ENCODE measurements at places on chromosomes 7 and 10.

DNA sequence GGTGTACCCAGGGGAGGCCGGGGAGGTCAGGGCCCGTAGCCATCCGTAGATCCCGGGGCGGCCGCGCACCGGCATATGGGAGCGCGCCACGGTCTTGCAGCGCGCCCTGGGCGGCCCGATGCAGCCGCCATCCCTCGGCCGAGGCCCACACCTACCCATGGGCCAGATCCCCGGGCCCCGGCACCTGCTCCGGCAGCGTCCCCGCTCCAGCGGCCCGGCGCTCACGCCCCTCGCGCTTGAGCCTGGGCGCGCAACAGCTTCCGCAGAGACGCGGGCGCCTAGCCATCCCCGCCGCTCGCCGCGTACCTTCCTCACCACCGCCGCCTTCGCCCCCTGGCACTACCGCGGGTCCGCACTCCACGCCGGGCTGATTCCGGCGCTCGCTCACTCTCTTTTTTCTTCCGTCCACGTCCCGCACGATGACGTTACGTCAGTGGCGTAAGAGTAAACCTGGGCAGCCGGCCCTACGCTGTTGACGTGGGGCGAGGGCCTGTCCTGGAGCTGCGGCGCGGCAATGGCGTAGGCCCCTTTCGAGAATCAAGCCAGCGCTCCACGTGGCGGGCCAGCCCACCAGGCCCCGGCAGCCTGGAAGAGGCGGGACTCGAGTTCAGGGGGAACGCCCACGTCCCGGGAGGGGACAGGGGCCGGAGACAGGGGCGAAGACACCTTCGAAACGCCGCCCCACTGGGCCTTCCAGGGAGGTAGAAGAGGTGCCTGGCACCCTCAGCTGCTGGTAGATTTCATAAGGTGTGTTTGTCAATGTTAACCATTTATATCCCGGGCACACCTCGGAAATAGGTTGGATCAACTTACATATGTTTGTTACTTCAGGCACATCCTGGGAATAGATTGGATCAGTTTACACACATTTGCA lies at the start of gene ALDH18A1:
Gene ALDH18A1, minus strand, starts transcription at position 421 of the 874 bp plus-strand sequence. CDS start 3,334 bp downstream, outside the sequence.
- peak; percentile 94 for DNase-seq

- no peak for DNase-seq
Observed at GRCh38 chr7:44975331-44976039, 3.3 kb downstream of the MYO1G start.

DNA sequence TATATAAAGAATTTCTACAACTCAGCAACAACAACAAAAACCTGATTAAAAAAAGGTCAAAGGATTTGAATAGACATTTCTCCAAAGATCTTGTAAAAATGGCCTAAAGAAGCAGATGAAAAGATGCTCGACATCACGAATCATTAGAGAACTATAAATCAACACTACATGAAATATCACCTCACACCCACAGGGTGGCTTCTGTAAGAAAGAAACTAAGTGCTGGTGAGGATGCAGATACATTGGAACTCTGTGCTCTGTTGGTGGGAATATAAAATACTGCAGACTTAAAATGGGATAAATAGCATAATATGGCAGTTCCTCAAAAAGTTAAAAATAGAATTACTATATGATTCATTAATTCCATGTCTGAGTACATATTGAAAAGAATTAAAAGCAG lies 38.3 kb upstream of the CDCA7L start:
- no peak for DNase-seq

DNA sequence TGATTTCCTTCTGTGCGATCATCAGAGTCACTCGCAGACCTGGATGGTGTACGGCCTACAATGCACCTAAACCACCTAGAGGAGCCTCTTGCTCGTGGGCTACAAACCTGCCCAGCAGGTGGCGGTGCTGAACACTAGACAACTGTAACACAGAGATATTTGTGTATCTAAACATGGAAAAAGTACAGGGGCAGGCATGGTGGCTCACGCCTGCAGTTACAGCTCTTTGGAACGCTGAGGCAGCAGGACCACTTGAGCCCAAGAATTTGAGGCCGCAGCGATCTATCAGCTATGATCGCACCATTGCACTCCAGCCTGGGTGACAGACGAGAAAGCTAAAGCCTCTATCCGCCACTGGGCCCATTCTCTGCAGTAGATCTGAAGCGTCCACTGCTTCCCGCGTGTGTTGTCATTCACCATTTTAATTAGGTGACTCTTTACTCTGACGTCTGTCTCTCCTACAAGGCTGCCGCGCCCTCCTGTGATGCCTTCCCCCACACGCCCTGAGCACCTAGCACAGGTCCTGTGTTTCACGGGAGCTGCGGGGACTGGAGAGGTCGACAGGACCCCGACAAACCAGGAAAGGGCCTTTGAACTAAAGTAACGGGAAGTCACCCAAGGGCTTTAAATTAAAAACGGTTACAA lies 774 bp downstream of the TUBGCP2 start:
- DNase-seq, result peak; percentile 89

DNA sequence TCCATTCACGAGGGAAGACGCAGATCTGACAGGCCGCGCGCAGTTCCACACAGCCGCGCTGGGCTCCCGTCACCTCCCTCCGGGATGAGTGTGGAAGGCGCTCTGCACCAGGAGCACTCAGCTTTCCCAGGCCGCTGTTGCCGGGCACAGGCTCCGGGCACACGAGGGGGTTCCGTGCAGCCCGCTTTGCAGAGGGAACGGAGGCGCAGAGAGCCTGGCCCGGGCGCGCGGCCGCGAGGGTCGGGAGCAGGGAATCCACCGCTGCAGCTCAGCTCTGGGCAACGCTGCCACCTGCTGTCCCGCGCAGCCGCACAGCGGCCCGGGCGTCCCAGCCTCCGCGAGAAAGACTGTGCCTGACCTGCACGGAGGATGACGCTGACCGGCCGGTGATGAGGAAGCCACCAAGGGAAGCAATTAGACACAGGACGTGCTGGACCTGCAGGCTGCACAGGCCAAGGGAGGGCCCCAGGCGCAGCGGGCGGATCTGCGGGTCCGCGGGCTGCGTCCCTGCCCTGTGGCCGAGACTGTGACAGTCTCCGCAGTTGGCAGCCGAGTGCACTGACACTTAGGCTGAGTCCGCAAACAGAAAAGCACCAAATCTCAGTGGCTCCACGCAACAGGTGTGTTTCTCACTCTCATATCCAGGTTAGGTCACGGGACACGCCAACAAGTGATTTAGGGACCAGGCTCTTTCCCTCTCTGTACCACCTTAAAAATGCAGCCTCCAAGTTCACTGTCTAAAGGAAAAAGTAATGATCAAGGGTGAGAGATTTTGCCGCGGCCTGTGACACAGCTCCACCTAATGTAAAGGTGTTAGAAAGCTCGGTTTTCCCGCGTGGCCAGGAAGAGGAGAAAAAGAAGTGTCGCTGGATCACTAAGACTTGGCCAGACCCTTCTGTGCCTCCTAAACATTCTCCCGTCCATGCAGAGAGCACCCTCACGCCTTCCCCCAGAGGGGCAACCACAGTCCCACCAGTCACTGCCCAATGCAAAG lies 94.5 kb downstream of the SEC61G start:
- DNase-seq, result no peak

- DNase-seq, result no peak
Observed at GRCh38 chr10:35126062-35126529, 550 bp upstream of the CREM start.

- DNase-seq, result no peak
Observed at GRCh38 chr10:101625821-101626412, 37.8 kb downstream of the DPCD start.

DNA sequence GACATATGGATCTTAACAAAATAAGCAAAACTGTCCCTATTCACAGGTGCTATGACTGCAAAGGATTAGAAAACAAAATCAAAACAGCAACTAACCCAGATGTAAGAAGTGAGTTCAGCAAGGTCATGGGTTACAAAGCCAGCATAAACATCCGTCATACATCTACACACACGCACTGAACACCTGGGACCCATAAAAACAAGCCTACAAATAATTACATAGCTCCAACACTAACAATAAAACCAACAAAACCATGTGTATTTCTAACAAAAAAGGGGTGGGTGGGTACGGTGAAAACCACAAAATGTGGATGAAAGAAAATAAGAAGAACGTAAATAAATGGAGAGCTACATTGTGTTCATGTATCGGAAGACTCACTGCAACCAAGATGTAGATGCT lies 256.8 kb downstream of the ELFN1 start:
- DNase-seq, result no peak

- DNase-seq, result no peak
Observed at GRCh38 chr7:125122173-125122572, 192.5 kb upstream of the POT1 start.

GRCh38 chr10:44070282-44070681 lies 314.6 kb downstream of the CXCL12 start:
- DNase-seq, result no peak

DNA sequence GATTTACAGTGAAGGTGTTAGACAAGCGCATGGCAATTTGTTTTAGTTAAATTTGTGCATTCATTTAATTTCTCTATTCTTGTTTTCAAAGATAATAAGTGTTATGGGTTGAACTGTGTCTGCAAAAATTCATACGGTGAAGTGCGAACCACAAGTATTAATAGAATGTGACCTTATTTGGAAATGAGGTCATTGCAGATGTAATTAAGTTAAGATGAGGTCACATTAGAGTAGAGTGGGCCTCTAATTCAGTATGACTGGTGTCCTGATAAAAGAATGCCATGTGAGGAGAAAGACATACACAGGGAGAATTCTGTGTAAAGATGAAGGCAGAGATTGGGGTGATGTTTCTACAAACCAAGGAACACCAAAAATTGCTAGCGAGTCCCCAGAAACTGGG lies 158.8 kb upstream of the SEMA3E start:
- DNase-seq, result no peak

DNA sequence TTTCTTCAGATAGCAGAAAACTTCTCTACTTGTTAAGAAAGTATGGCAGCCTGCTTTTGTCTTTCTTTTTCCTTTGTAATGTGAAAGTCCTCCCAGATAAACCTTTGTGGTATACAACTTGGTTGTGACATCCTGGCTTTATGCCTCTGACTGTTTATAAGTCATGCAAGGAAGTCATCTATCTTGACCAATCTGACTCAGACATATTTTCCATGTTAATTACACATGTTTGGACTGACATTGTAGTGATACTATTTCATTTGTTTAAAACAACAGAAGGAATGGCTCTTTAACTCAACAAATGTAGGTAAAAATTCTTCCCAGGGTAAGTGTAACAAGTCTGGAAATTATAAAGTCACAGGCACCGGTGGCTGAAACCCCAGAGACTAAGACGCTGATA lies 341.6 kb upstream of the MEOX2 start:
- DNase-seq, result no peak

- DNase-seq, result no peak
Observed at GRCh38 chr10:31253237-31253636, 65.8 kb upstream of the ZEB1 start.

DNA sequence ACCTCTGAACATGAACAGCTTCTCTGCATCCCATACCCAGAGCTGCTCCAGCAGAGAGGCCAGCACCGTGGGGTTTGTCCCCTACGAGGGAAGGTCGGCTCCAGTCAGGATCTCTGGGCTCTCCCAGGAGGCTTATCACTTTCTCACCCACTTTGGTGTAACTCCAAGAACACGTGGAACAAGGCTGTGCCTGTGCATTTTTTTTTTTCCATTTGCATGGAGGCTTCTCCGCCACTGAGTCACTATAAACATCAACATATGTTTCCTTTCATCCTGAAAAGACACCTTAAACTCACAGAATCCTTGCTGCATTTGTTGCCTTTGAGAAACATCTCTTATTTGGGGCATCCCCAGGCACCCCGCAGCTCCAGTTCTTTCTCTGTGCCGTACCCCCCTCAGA lies 29.4 kb upstream of the ECHDC3 start:
- DNase-seq, result no peak

DNA sequence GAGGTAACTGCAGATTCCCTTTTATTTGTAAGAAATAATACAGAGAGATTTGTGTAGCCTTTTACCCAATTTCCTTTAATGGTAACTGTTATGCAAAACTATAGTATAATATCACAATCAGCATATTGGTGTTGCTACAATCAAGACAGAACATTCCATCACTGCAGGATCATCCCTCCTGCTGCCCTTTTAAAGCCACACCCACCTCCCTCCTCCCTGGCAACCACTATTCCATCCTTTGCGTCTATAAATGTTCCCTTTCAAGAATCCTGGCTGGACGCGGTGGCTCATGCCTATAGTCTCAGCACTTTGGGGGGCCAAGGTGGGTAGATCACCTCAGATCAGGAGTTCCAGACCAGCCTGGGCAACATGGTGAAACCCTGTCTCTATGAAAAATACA lies 13.2 kb downstream of the ACBD7 start:
- no peak for DNase-seq

DNA sequence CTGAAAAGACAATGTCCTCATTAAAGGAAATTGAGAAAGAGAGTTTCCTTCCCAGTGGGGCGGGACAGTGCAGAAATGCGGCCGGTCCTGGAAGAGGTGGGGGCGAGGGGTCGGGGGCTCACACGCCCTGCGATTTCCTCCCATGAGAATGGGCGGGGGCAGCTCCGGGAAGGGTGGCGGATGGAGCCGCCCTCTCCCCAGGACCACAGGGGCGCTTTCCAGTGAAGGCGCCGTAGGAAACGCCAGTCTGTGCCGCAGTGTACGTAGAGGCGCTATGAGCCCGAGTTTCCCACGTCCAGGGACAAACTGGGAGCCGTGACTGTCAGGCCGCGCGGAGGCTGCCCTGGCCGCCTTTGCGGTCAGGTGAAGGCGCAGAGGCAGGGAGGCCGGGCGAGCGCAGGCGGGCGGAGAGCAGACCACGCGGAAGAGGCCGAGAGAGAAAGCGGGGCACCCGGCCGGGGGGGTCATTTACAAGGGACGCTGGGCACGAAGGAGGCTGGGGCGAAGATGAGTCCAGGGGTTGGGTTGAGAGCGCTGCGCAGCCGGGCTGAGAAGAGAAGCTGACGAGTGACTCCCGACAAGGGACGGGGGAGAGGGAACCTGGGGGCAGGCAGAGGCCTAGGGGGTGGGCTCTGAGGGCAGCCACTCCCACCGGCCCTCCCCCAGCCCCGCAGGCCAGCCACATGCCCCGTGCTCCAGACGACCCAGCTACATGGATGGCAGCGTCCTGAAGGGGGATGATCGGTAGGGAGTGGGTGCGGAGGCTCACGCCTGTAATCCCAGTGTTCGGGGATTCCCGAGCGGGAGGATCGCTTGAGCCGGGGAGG lies 45.0 kb downstream of the ALOX5 start:
- peak; percentile 61 for DNase-seq

GRCh38 chr7:92953657-92954056 lies 117.3 kb upstream of the CDK6 start:
- DNase-seq, result no peak

- DNase-seq, result no peak
Observed at GRCh38 chr7:22958742-22959141, 55.2 kb downstream of the HYCC1 start.

DNA sequence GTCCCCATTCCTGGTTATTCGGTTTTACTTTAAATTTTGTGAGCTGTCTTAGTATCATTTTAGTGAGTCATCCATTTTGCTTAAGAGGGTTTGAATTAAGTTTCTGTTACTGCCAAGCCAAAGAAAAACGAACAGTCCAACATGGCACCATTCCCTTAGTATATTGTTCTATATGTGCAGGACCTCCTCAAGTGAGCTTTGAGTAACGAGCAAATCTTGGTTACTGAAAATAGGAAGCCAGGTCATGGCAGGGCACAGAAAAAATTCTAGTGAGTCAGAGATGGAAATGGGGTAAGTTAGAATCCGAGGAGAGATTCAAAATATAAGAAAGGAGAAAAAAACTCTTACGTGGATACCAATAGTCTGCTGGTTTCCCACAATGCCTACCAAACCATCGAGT lies 292.9 kb downstream of the BAMBI start:
- no peak for DNase-seq
